ENCODE measurements at places on chromosomes 5 and 9. TPM values are rescaled to one million over a fixed set of nuclear protein-coding genes. Genes with fewer than 3 reads are reported as not detected.
A peak's percentile ranks its signal among the peaks of the same experiment; 100 is the strongest.

ELOVL7 gene
- total RNA-seq: 22.1 TPM

GRCh38 chr9:10566848-10567247 is 46.0 kb downstream of the PTPRD start:
- DNase-seq: peak; percentile 88

GRCh38 chr9:28032268-28032590 is 458.9 kb upstream of the C9orf72 start:
- peak; percentile 10 for DNase-seq

DNA sequence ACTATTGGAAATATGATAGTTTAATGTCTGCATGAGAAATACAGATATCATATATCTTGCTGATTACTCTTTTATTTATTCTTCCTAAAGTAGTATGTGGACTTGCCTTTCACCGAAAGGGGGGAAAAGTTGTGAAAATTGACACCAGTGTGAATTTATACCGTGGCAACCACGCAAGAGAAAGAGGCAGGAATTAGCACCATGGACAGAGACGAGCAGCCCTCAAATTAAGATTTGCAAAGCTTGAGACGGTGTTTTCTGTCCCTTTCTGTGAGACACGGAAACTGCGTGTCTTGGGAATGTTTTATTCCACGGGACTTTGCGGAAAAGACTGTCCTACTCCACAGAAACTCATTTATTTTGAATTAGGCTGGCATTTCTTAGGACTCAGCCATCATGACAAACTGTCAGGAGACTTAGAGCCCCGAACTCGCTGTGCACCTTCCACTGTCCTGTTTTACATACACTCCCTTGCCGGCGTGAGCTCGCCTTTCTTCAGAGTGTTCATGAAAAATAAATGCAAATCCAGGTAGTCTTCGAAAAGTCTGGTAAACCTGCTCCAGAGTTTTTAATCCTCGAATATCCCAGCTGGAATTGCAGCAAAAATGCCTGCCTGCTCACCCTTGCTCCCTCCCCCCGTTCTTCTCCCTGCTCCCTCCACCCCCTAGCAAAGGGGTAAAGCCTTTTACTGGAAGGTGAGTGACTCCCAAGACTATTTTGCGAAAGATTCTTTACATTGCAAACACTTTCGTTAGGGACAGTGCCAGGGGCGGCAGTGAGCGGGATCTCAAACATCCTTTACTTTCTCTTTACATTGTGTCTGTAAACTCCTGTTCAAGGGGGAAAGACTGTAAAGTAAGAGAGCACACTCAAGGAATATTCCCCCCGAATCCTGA is 3.8 kb upstream of the ELAVL2 start:
- DNase-seq: peak; percentile 31

DRD1 gene
- not detected for total RNA-seq

- DNase-seq: no peak
Observed at GRCh38 chr9:129235931-129236331, 57.9 kb upstream of the IER5L start.

- DNase-seq: peak; percentile 14
Observed at GRCh38 chr9:134171316-134172197, 7.2 kb upstream of the RNU6ATAC start.

- DNase-seq: no peak
Observed at GRCh38 chr5:111142932-111143331, 50.8 kb downstream of the WDR36 start.

- peak; percentile 71 for DNase-seq
Observed at GRCh38 chr9:74379718-74380117, 117.4 kb upstream of the RORB start.

DMXL1 gene
- total RNA-seq: 32.1 TPM

DNA sequence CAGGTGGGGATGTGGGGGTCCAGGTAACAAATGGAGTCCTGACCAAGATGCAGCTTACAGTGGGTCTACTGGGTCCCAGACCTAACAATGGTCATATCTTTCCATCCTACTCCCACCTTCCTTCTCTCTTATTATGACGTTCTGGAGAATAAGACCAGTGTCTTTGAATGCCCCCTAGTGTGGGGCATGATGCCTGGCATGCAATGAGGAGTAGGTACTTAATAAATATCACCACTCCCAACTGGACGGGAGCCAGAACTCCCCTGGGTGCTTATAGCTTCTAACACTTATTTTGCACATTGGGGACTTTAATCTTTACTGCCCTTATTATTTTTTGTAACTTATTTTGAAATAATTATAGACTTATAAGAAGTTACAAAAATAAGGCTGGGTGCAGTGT is 98.2 kb downstream of the NDFIP1 start:
- DNase-seq: no peak

GRCh38 chr5:158140120-158140731 is 281.3 kb upstream of the CLINT1 start:
- no peak for DNase-seq

MYMK gene
- not detected for total RNA-seq

DNA sequence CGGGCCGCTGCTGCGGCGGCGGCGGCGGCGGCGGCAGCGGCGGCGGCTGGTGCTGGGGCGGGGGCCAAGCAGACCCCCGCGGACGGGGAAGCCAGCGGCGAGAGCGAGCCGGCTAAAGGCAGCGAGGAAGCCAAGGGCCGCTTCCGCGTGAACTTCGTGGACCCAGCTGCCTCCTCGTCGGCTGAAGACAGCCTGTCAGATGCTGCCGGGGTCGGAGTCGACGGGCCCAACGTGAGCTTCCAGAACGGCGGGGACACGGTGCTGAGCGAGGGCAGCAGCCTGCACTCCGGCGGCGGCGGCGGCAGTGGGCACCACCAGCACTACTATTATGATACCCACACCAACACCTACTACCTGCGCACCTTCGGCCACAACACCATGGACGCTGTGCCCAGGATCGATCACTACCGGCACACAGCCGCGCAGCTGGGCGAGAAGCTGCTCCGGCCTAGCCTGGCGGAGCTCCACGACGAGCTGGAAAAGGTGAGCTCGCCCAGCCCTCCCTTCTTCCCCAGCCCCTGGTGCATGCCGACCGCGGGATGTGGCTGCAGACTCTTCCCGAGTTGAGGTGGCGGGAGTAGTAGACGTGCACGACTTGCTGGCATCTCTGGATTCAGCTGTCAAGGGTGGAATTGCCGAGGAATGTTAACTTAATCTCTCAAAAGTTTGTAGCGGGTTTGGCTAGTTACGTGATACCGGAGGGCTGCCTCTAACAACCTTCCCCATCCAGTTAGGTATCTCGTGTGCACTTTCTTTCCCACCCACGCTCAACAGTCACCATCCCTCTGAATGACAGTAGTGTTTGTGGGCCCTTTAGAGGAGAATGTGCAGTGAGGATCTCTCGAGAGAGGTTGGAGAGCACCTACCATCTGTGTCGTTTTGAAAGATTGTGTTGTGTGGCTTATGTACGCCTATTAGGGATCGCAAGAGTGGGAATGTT is 932 bp downstream of the SLC12A2 start:
- peak; percentile 59 for DNase-seq

FOXD4 gene
- 0.26 TPM for total RNA-seq
